Fibroblast of skin of back (primary cell): ENCODE measurements at places on chromosomes 12 and 14.
A peak's percentile ranks its signal among the peaks of the same experiment; 100 is the strongest.

GRCh38 chr14:55427439-55427838, 13.0 kb downstream of the TBPL2 start:
- DNase-seq, result no peak

DNA sequence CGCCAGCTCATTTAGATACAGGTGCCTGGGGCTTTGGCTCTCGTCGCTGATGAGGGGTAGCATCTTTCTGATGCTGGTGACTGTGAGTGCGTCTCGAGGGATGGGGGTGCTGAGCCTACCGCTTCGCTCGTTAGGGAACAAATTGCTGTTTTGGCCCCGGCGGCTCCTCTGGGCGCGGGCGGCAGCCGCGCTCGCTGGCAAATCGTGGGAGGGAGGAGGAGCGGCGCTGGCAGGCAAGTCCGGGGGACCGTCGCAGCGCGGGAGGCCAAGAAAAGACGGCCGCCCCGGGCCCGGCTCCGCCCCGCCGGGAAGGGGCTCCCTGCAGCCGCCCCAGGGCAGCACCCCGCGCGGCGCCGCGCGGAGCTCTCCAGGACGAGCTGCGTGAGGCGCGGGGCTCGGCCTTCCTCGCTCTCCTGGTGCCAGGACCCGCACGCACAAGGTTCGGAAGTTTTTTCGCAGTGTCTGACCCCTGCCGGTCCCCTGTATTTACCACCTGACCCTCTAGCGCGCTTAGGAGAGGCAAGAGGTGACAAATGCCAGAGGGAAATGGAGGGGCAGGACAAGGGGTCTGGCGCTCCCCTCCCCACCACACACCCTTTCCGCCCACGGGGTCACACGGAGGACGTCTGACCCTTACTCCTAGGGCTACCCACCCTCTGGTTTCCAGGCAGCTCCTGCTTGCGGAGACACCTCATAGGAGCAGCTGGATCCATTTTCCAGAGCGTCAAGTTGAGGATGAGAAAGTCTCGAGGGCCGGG, 899 bp upstream of the KCNH3 start:
- DNase-seq, result no peak

DNA sequence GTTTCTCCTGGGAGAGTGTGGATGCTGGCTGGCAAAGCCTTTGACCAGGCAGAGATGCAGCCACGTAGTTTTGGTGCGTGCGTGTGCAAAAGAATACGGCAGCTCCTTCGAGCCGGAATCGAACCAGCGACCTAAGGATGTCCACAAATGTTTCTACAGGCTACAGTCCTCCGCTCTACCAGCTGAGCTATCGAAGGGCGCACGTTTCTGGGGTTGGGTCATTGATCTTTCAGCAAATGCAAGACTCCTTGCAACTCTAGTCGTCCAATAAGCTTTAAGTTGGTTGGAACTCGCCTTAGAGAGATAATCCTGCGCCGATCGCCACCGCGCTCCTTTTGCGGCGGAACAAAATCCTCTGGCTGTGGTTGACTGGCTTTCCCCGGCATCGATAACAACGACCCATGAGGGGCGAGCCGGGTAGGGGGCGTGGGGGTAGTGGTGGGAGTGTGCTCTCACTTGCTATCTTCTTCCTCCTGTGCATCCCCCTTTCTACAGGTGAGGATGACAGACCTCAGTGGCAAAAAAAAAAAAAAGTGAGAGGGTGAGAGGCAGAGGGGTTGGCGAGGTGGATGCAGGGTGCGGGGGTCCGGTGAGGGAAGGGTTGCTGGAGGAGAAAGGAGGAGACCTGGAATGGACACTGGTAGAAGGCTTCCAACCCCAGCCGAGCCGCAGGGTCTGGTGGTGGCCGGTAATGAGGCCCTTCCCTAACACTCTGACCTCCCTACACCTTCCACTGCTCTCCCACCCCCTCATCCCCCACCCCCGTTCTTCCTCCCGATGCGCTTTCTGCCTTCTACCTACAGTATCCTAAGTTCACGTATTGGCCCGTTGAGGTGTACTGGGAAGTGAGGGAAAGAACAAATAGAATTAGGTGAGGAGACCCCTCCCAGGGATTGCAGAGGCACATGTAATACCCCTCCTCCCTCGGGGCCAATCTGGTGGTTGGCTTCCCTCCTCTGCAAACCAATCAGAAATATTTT, 11.8 kb upstream of the OR6S1 start:
- DNase-seq, result peak; percentile 54

- no peak for DNase-seq
Measured at GRCh38 chr12:113854385-113855142, 111.6 kb downstream of the RBM19 start.

GRCh38 chr14:33949411-33949893, 1.4 kb downstream of the EGLN3 start:
- no peak for DNase-seq

DNA sequence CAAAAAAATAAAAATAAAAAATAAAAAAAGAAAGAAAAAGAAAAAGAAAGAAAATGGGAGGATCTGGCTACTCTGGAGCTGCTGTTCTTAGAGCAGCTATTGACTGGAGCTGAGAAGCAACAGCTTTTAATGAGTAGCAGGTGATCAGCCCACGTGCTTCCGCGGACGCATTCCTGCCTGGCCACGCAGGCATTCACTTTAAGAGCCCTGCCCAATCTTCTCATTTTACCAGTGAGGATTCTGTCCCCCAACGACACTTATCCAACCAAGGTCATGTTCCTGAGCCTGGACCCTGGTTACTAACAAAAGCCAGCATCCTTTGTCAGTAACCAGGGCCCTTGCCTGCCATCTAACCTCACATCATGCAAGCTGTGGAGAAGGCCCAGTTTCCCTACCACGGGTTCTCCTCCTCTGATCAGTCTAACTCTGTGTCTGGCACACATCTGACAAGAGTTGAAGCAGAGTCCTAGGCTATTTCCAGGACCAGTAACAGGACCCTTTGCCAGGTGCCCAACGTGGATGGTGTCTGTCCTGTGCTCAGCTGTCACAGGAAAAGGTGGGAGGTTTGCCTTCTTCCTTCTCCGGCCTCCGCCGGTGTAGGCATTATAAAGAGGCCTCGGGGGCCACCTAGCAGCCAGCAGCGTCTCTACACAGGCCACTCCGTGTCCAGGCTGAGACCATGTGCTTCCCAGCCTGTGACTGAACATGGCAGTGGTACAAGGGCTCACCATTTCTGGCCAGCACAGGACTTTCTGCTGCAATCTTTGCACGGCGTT, 60.9 kb upstream of the GPATCH2L start:
- DNase-seq, result no peak

- peak; percentile 51 for DNase-seq
Measured at GRCh38 chr14:22313172-22313801, 275.7 kb downstream of the DAD1 start.

GRCh38 chr12:131390412-131391334, 320.2 kb upstream of the SFSWAP start:
- DNase-seq, result peak; percentile 7

DNA sequence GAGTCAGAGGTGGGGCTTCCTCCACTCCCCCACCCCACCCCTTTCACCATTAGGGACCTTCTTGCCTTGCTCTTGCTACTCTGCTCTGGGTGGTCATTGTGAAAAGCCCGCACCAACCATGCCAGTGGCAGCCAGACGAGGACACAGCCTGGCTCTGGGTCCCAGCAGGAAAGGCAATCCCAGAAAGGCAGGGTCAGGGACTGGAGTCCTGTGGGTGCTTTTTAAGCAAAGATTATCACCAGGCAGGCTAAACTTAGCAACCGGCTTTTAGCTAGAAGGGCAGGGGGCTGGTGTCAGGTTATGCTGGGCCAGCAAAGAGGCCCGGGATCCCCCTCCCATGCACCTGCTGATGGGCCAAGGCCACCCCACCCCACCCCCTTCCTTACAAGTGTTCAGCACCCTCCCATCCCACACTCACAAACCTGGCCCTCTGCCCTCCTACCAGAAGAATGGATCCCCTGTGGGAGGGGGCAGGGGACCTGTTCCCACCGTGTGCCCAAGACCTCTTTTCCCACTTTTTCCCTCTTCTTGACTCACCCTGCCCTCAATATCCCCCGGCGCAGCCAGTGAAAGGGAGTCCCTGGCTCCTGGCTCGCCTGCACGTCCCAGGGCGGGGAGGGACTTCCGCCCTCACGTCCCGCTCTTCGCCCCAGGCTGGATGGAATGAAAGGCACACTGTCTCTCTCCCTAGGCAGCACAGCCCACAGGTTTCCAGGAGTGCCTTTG, 1.2 kb upstream of the GAPDH start:
- peak; percentile 92 for DNase-seq

GRCh38 chr12:14275886-14276285, 89.6 kb upstream of the ATF7IP start:
- DNase-seq, result no peak

GRCh38 chr12:29889737-29890136, 106.0 kb upstream of the TMTC1 start:
- DNase-seq, result peak; percentile 6

DNA sequence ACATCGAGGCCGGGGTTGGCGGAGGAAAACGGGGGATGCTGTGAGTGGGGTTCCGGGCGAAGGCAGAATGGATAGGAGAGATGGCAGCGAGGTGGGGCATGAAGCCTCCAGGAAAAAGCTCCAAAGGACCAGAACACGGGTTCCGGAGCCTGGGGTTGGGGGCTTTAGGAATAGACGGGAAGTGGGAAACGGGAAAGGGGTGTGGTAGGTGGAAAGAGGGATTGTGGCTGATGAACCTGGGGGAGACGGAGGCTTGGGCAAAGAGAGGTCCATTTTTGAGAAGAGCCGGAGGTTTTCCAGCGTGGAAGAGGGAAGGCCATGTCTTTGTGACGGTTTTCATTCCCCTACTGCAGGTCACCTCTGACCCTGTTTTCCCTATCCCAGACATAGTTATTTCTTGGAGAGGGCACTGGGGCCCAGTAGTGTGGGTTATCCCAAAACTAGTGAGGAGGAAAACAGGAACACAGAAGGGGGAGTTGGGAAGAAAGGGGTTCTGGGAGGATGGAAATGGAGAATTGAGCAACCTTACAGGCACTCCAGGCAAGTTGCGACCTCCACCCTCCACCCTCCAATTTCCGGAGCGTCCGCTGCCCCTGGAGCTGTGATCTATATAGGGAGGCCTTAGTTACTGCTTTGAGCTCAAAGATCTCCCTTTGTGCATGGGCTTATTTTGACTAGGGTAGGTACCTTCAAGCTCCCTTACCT, 1.1 kb downstream of the ATN1 start:
- no peak for DNase-seq

DNA sequence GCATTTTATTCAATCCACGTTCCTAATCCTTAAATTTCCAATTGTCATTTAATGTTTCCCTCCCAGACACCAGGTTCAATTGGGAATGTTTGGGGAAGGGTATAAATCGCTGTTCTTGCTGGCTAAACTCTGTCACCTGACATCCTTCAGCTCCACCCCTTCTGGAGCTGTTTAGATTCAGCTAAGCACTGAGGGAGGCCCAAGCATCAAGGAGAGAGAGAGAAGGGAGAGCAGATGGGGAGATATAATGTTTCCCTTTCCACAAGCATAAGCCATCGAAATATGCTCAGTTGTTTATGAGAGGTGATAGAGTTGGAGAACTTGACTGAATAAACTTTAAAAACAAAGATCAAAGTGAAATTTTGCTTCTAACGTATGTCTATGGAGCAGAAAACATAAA, 1.8 kb downstream of the ABCC9 start:
- no peak for DNase-seq

GRCh38 chr12:76591476-76591875, 31.9 kb upstream of the OSBPL8 start:
- peak; percentile 26 for DNase-seq

- no peak for DNase-seq
Measured at GRCh38 chr14:22554498-22555383, 34.3 kb downstream of the DAD1 start.

- DNase-seq, result no peak
Measured at GRCh38 chr12:32211900-32212156, 105.2 kb downstream of the BICD1 start.

GRCh38 chr14:20608383-20609110, 17.4 kb upstream of the RNASE12 start:
- no peak for DNase-seq

DNA sequence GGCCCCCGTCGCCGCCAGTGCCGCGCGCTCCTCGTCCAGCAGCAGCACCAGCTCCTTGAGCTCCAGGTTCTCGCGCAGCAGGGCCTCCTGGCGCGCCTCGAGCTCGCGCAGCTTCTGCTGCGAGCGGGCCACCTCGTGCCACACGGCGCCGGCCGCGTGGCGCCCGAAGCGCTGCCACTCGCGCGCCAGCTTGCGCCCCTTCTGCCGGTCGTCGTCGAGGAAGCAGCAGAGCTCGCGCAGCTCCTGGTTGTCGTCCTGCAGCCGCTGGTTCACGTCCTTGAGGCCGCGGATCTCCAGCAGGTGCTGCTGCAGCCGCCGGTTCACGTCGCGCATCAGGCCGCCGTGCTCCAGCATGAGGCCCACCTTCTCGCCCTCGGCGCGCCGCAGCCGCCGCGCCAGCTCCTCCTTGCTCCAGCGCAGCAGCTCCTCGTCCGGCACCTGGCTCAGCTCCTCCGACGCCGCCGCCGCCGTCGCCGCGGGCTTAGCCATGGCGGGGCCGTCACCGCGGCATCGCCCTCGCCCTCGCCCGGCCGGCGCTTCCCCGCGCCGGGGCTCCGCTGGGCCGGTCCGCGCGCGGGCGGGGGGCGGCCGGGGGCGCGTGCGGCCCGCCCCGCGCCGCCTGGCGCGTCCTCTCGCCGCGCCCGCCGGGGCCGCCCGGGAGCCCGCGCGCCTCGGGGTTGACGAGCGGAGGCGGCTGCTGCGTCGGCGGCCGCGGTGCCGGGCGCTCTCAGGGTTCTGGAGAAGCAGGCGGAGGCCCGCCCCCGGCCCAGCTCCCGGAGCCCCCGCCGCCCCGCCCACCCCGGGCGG, at the start of gene CCDC85C:
Gene CCDC85C, minus strand, starts transcription at position 737 of the 807 bp plus-strand sequence. Its CDS starts 248 bp downstream, at position 489.
- DNase-seq, result peak; percentile 46

DNA sequence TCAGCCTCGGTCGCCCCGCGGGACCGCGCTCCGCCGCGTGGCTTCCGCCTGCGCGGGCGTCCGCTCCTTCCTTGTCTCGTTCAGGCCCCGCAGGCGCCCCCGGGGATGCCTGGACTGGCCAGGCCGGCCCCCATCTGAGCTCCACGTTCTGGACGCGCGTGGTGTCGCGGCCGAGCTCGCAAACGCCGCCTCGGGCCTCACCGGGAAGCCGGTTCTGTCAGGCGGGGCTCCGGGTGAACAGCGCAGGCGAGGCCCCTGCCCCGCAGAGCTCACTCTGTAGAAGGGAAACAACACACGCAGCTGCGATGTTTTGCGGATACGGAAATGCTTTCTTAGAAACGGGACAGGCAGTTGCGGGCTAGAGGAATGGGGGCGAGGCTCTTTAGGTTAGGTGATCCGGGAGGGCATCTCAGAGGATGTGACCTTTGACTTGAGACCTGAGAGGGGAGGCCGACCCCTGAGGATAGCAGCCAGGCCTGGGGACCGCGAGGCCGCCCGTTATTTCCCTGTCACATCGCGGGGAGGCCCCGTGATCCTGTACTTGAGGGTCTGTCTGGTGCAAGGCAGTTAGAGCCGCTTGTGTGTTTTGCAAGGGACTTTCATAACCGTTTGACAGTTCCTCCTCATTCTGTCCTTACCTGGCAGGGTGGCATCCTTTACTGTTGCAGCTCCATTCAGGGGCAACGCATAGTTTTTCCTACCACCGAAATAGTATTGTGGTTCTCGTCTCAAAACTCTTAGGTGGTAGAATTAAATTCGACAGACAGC, 584 bp downstream of the VRK1 start:
- peak; percentile 20 for DNase-seq
